Posterior cingulate gyrus (tissue), 11 donors: ENCODE measurements at places on chromosomes 2 and 18.

GRCh38 chr18:57819671-57820460 lies 16.8 kb upstream of the ATP8B1 start:
- no peak for DNase-seq

- DNase-seq: no peak
These were observed 80.2 kb downstream of the COL6A3 start for GRCh38 chr2:237333748-237334147.

DNA sequence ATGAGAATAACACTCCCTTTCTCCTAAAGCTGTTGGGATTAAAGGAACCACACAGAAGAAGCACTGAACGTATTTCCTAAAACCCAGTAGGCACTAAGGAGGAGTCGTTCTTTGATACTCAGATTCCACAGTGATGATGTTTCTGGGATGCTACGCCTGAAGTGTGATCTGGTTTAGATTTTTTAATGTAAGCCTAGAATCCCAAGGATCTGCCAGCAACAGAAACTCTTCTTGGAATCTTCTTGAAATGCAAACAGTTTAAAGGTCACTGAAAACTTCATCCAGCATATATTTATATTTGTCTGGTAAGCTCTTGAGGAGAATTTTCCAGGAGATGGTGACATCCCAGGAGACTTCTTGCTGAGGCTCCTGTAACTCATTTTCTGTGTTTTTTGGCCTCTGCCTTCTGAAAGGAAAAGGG lies 247.6 kb upstream of the TRIB2 start:
- DNase-seq: no peak

DNA sequence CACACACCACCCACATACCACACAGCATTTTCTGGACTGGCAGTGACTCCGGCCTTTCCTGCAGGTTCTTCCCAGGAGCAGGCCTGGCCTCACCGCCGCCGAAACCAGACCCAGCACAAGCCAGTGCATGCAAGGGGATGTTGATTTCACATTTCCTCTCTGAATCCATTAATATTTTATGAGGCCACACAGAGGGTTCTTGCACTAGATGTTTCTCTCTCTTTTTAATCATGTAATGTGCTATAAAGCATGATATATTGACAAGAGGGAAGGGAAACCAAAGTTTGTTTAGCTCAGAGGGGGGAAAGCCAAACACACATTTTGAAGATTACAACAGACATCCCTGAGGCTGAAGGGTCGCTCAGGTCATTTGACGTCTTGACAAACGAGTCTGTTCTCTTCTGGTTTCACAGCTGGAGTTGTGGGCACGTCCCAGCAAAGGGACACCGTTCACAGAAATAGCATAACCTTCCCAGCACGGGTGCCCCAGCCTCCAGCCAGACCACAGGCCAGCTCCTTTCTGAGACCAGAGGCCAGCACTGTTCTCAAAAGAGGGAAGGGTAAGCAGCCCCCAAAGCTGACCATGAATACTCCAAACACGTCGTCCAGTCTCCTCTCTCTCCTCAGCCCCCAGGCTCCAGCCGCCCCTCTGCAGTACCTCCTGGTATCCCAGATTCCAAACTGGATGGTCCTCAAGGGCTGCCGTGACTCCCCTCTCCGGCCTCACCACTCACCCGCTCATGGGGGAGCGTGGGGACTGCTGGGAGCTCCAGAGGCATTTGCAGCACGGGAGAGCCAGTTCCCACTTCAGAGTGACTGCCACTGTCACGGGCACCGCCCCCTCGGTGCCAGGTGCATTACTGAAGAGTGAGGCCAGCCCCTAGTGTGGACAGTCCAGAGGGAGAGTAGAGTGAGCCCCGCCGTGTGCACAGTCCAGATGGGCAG lies 340.3 kb upstream of the SALL3 start:
- no peak for DNase-seq

DNA sequence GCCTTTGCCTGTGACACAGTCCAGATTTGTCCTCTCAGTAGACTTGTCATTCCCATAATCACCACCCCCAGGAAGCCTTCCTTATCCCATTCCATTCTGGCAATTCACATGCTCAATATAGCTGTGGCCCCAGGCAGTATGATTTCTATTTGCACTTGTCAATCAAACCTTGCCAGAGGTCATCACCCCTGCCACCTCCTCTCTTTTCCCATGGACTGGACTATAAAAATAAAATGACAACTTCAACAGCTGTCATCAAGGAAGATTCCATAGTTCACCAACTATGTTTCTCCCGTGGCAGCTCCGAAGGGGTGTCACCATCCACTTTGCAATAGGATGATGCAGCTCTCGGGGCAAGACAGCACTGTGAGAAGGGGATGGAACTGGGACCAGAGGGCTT lies 255.7 kb downstream of the CELF4 start:
- no peak for DNase-seq

DNA sequence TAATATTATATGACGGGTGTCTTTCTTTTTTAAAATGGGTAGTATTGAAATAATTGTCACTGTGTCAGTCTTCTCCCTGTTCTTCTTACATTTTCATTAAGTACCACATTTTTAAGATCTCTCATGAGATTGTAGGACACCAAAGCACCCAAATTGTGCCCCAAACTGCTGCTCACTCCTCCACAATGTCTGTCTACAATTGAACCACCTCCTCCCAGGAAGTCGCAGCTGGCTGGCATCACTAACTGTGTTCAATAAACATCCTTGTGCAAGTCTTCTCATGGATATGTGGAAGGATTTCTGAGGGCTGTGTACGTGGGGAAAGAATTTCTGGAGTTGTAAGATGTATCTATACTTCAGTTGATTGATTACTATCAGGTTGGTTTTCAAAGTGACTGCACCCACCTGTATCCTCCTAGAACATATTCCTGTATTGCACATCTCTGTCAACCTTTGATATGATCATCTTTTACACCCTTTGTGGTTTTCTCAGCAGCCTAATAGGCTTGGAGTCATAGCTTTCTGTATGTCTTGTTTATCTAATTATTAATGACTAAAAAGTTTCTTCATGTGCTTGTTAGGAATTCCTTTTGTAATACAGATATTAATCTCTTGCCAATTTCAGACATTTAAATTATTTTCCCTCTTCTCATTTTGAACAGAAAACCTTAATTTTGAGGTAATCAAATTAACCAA lies 774.9 kb downstream of the RNF144A start:
- DNase-seq: no peak

DNA sequence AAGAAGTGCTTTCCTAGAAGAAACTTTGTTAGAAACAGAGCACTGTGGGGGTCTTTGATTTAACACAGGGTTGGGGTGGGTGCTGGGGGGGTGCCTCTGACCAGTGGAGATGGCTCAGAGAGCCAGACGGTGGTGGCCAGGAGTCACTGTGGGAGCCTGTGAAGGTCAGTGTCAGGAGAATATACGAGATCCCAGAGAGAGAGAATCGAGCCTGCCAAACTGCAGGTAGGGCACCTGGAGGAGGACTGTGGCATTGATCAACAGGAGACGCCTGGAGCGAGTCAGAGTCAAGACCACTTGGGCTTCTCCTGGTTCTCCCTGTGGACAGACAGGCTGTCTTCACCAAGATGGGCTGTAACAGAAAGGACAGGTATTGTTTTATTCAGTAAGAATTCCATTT lies 136.5 kb upstream of the TWIST2 start:
- DNase-seq: no peak

GRCh38 chr2:96596596-96596995 lies 41.5 kb downstream of the KANSL3 start:
- DNase-seq: no peak

DNA sequence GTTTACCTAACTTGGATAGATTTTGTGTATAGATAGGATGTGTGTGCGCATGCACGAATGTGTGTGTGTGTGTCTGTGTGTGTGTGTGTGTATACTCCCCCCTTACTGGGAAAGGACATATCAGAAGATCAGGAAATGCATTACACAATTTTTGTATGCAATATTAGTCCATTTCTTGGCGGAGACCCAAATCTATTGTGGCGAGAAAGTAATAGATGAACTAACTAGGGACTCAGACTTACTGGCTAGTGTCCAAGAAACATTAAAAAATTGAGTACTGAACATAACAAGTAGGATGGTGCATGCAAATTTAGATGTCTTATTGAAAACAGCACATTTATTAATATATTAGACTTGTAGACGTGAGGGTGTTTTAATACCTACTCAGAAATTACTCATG lies 1036.5 kb upstream of the FANCL start:
- DNase-seq: no peak

- DNase-seq: no peak
These were observed 54.7 kb downstream of the CMPK2 start for GRCh38 chr2:6810961-6811360.

GRCh38 chr2:169108099-169108884 lies 38.9 kb downstream of the DHRS9 start:
- DNase-seq: no peak

- no peak for DNase-seq
These were observed 46.1 kb upstream of the PKDCC start for GRCh38 chr2:42001711-42002201.

DNA sequence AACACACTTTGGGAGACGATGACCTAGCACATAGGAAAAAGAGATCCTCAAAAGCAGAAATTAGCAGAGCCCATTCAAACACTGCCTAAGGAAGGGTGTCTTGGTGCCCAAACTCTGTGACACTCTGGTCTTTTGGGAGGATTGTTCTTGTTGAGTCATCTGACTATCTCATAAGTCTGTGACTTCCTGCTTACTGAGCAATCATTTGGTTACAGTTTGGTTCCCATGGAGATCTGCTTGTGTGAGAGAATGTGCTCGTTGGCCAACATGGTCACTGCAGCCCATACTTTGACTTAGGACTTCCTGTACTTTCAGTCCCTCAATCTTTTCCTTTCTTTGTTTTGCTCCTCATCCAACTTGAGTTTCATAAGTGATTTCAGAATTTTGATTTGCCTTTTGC lies 602.9 kb downstream of the NYAP2 start:
- no peak for DNase-seq

DNA sequence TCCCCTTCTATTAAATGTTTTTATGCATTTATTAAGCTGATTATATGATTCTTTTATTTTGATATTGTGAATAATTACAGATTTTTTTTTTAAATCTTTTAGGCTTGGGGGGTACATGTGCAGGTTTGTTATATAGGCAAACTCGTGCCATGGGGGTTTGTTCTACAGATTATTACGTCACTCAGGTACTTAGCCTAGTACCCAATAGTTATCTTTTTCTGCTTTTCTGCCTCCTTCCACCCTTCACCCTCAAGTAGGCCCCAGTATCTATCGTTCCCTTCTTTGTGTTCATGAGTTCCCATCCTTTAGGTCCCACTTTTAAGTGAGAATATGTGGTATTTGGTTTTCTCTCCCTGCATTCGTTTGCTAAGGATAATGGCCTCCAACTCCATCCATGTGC lies 92.2 kb upstream of the CWC22 start:
- no peak for DNase-seq

DNA sequence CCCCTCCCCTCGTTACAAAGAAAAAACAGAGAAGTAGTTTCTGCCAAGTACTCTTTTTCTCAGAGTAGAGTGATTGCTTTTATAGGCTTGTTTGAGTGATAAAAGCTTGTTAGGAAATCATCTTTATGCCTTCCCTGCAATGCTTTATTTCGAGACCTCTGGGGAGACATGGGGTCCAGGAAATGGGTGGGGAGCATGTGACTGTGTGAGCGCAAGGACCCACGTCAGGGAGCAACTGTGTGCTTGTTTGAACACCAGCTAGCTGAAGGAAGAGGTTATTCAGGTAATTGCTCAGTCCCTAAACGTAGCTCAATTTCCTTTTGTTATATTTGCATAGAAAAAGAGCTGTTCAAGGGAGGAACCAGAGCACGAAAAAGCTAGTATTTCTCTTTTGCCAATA lies 187.3 kb downstream of the FAM210A start:
- DNase-seq: no peak

- DNase-seq: no peak
These were observed 101.9 kb downstream of the TWIST2 start for GRCh38 chr2:238949710-238950345.

DNA sequence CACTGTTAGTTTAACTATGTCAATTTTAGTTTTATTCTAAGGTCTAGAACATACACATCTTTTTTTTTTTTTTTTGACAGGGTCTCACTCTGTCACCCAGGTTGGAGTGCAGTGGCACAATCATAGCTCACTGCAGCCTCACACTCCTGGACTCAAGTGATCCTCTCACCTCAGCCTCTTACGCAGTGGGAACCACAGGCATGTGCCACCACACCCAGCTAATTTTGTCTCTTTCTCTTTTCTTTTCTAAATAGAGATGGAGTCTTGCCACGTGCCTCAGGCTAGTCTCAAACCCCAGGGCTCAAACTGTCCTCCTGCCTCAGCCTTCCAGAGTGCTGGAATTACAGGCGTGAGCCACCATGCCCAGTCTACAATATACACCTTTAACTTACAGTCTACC lies 69.5 kb upstream of the CHRNA1 start:
- no peak for DNase-seq

DNA sequence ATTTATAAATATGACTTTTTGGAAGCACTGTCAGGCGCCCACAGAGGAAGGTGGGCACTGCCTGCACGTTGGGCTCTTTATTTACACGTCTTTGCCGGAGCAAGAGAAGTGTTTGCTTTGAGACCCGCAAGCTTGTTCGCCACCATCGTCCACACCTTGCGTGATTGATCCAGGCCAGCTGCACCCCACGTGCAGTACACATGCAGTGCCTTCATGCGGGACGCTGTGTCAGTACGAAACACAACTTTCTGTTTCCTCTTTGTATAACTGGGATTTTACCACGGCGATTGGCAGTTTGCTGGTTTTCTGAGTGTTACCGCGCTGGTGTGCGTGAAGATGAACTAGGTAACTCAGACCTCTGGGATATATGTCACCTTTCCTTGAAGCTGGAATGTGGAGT lies 571.0 kb upstream of the SALL3 start:
- no peak for DNase-seq

DNA sequence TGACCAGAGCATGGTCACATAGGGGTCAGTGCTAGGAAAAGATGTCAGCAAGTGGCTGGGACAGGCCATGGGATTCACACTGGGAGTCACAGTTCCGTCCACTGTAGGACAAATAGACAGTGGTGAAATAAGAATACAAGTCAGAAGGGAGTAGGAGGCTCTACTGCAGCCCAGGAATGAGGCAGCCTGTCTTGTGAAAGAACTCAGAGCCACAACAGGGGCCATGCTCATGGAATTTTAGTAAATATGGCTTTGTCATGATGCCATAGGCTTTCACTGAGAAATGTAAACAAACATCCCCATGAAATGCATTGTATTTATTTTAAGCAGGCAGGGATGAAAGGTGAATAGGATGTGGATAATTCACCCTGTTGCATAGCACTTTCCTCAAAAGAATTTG lies 504.3 kb downstream of the SOX11 start:
- no peak for DNase-seq

- no peak for DNase-seq
These were observed 20.8 kb downstream of the PLEK start for GRCh38 chr2:68385907-68386287.

DNA sequence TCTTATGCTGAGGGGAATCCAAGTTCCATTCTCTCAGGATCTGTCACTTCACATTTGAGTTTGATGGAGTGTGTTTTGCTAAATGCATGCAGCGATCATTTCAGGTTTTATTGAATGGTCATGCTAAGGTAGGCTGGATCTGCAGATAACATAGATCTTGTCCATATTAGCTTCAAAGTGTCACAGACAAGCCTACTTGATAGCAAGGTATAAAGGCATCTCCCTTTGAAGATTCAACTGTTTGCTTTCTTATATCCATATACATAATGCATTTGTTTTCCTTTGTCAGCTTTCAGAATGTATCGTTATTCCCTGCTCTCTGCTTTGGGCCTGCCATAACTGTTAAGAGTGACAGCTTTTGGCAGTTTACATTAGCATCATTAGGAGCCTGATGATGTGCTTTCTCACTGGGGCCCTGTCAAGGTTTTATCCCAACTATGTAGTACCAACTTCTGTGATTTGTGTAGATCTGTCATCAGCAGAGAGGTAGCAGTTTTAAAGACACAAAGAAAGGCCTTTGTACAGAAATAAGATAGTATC lies 604.3 kb upstream of the CDH7 start:
- DNase-seq: no peak

- DNase-seq: no peak
These were observed 57.8 kb upstream of the MC2R start for GRCh38 chr18:13973061-13973575.
